ENCODE measurements at places on chromosomes 5 and 9.

DNA sequence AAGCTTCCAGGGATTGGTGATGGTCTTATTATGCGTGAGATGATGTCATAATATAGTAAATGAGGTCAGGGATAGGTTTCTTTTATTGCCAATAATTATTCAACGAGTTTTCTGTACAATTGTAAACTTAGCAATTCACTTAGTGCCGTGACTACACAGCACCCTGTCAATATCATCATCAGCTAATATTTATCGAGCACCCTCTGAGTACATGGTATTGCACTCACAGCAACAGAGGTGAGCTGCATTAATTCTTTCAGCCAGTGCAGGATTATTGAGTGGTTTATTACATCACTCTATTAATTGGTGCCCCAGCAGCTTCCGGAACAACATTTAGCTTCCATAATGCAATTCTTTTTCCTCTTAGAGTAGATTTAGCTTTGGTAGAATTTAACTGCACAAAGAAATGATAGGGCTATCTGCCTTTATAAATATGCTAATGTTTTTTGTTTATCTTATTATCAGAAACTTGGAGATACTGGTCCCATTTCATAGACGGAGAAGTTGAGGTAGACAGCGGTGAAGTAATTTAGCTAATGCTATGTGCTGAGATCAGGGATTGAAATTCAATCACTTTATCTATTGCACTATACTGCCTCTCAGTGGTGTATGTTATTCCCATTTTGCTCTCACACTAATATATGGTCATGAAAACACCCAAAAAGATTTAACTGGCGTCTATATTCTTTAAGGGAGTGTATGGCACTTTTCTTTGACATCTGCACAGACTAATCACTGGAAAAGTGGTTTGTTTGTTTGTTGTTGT lies 726.1 kb upstream of the WWC1 start:
- DNase-seq = no peak

- no peak for DNase-seq
These were observed 5.4 kb downstream of the GOLM1 start for GRCh38 chr9:86093788-86094555.

- DNase-seq = no peak
These were observed 6.1 kb downstream of the IL12B start for GRCh38 chr5:159324102-159324755.

DNA sequence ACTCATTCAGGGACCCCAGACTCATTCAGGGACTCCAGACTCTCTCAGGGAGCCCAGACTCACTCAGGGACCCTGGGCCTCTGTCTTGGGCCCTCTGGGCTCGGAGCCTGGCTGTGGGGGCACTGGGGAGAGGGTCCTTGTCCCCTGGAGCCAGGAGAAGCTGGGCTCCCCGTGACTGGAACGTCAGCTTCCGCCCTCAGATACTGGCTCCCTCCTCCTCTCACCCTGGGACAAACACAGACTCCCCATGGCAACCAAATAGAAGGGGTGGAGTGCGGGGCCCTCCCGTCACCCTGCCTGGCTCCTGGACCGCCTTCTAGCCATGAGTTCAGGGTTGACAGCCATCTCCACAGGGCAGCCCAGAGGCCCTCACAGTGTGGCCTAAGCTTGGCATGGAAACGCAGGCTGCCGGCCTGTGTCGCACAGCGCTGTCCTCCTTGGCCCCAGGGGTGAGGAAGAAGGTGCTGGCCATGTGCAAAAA lies 27.6 kb downstream of the ZDHHC11B start:
- DNase-seq = no peak

DNA sequence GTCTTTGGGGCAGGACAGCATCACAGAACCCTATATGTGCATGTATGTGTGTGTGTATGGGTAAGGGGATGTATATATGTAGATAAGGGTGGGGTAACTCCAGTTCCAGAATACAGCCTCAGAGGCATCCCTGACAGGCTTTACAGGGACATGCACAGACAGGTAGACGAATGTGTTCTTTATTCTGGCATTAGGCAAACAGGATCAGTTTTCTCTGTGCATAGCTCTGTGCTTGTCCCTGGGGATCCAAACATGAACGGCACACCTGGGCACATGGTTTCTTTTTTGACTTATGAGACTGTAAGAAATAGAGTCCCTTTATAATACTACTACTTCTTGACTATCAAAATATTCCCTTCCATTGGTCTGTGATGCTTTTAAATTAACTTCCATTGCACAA lies 120.6 kb downstream of the TRIO start:
- no peak for DNase-seq

- no peak for DNase-seq
These were observed 55.9 kb downstream of the NSUN2 start for GRCh38 chr5:6576861-6577501.

DNA sequence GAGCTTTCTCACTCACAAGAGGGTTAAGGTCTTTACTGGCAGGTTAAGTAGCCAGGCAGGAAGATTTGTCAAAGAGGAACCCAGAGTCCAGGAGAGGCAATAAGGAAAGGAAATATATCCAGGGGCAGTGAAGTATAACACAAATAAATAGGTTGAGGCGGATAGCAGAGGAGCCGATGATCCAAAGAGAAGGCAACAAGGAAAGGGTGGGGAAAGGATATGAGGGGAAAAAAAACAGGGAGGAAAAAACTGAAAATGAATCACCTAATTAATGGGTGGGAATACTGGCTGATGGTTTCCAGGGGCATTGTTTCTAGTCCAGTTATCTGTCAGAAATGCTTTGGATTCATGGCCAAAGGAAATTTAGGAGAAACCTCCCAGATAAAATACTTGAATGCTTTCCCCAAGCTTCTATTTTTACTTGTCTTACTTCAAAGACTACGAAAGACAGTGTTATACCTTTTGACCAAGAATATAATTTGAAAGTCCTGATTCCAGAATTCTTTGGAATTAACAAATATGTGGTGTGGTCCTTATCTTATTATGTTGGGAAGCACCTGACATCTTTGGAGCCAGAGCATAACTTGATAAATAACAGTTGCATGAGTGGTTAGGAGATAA lies 146.5 kb downstream of the AOPEP start:
- no peak for DNase-seq

DNA sequence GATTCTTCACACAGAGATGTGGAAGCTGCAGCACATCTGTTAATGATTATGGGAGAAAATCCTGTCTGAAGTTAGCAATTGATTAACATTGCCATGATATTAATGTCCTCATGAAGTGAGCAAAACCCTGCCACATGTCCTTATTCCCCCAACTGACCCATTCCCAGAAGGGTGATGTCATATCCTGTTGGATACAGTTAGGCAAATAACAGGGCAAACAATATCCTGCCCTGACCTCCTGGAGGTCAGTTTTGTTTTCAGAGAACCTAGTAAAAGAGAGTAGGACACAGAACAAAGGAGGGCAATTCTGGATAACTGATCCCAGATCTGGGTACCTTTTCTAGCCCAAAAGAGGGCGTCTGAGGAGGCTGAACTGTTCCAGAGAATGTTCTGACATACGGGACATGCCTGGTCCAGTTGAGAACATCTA lies 11.0 kb downstream of the ABLIM3 start:
- no peak for DNase-seq

- no peak for DNase-seq
These were observed 3.4 kb upstream of the DCTN4 start for GRCh38 chr5:150762211-150762610.

DNA sequence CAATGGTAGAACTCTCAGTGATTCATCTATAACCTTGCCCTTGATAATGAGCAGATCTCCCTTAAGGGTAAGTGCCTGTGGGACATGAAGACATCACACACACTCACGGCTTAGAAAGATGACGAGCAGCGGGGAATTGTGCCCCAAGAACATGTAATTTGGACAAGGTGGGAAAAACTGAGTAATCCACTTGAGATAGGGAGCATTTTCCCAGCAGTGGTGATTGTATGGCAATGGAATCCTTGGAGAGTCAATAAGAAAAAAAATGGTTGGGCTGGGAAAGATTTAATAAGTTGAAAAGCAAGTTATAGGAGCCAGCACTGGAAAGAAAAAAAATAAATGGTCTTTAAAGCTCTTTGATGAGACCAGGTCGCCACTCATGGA lies 193.1 kb downstream of the GLIS3 start:
- DNase-seq = no peak

- peak; percentile 57 for DNase-seq
These were observed 186.7 kb downstream of the PDZD2 start for GRCh38 chr5:31825518-31826068.

GRCh38 chr5:127028822-127029457 lies 1.4 kb downstream of the MARCHF3 start:
- DNase-seq = peak; percentile 43

DNA sequence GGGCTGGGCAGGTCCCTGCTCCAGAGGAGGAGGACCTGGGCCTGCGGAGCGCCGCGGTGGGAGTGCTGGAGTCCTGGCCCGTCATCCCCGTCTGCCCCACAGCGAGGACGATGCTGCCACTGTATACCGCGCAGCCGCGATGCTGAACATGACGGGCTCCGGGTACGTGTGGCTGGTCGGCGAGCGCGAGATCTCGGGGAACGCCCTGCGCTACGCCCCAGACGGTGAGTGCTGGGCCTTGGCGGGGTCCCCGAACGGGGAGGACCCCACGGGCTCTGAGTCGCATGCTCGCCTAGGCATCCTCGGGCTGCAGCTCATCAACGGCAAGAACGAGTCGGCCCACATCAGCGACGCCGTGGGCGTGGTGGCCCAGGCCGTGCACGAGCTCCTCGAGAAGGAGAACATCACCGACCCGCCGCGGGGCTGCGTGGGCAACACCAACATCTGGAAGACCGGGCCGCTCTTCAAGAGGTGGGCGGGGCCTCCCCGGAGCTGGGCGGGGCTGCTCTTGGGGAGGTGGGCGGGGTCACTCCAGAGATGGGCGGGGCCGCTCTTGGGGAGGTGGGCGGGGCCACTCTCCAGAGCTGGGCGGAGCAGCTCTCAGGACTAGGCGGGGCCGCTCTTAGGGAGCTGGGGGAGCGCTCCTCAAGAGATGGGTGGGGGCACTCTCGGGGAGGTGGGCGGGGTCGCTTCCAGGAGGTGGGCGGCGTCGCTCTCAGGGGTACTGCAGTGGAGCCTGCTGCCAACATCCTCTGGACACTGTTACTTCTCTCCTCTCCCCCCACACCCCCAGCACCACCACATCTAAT lies 13.1 kb downstream of the LRRC26 start:
- no peak for DNase-seq

DNA sequence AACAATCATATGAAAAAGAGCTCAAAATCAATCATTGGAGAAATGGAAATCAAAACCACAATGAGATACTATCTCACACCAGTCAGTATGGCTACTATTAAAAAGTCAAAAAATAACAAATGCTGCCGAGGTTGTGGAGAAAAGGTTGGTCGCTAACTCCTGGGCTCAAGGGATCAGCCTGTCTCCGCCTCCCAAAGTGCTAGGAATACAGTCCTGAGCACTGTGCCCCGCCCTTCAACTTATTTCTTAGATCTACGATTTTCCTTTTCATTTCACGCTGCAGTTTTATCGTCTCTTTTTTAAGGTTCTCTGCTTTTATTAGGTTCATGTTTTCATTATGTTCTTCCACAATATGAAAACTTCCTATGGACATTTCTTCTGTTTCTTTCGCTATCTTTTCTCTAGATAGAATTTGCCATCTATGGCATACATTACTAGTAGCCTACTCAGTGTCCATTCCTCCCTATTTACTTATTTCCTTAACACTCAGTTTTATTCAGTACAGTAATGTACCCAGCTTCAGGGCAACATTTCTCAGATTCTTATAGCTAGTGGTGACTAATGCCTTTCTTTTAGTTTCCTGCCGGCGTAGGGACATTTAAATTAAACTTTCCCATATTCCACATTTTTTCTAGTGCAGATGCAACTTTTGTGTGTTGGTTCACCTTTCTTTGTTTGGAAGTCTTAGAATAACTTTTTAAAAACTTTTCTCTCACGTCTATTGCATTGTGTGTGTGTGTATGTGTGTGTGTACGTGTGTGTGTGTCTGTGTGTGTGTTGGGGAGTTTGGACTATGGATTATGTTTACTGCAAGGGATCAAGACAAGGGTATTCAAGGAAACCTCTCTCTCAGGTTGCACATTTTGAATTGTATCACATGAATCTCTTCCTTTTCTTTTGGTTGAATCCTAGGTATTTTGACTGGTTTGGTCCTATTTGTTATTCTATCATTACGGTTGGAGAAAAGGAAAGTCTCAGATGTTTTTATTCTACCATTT lies 21.6 kb upstream of the FBN2 start:
- no peak for DNase-seq

DNA sequence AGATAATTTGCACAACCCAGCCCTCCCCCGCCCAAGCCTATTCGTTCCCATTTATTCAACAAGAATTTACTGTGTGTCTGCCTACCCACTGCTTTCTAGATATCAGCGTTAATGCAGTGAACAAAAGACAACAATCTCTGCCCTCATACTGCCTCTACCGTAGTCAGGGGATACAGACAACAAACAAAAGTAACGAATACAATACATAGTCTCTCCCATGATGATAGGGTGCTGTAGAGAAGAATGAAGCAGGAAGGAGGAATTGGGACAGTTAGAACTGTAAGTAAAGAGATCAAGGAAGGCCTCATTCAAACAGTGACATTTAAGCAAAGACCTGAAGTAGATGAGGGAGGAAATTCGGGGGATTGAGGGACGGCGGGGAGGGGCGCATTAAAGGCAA lies 1.7 kb downstream of the GFM2 start:
- DNase-seq = no peak

DNA sequence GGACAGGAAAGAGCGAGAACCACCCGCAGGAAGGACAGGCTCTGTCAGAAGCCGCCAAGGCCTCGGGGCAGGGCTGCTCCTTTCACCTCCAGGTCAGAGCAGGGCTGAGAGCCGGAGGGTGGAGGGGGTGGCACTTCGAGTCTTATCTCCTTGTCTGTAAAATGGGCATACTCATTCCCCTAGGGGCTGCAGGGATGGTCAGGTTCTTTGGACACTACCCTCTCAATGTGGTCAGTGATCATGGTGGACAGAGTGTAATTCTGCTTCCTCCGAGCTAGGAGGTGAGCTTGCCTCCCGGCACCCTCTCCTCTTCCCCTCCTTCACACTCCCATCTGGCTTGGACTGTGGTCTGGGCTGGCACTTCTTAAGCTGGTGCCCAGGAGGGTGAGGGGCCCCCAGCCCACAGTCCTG lies 39.6 kb downstream of the RGS3 start:
- no peak for DNase-seq

- no peak for DNase-seq
These were observed 129.9 kb downstream of the SGCD start for GRCh38 chr5:156456857-156457256.

GRCh38 chr5:140219068-140219991 lies 44.3 kb downstream of the CYSTM1 start:
- no peak for DNase-seq

DNA sequence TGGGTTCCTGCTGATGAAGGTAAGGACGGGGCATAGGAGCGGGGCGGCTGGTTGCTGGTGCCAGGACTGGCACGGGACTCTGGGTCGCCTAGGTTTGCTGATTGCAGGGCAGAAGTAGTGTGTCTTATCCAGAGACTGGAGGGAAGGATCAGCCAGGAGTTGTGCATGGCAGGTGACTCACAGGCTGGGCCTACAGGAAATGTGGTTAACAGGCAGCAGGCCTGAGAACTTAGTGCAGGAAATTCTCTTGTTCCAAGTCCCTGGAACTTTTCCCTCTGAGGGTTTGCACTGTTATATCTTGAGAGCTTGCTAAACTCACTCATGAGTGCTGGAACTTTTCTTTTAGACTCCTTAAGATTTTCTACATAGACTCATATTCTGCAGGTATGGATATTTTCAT lies 95.1 kb downstream of the ANXA2R start:
- no peak for DNase-seq

- DNase-seq = no peak
These were observed 18.5 kb downstream of the DDX31 start for GRCh38 chr9:132651259-132651658.

All from GDM1 (cell line).